ENCODE measurements at places on chromosomes 3 and 15. TPM values are rescaled to one million over a fixed set of nuclear protein-coding genes. Genes with fewer than 3 reads are reported as not detected.
A peak's percentile ranks its signal among the peaks of the same experiment; 100 is the strongest.

DNA sequence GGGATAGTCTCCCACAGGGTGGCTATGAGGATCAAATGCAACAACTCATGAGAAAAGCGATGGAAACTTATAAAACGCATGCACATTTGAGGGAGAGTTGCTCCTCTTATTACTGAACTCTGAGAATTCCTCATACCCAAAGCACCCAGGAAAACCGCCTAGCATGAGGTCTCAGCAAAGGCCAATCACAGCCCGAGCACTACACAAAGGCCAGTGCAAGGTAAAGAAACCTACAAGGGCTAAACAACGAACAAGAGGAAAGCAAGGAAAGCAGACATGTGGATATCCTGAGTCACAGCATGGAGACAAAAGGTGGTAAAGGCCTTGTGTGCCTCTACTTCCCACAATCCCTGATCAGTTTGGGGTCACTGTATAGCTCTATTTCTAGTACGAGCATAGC is 7.1 kb downstream of the RAB43 start:
- H3K27ac ChIP-seq = no peak overlapping the region
- H3K36me3 ChIP-seq = peaks cover 2% of the 10 kb centered on the region
- no peak overlapping the region for H3K4me3 ChIP-seq
- peaks cover 32% of the 10 kb centered on the region for H3K4me1 ChIP-seq

The GRM7 gene
- total RNA-seq = 1.5 TPM

GRCh38 chr15:71162309-71162708 is 47.0 kb downstream of the THSD4 start:
- no peak overlapping the region for H3K27ac ChIP-seq
- DNase-seq = no peak
- no peak overlapping the region for H3K4me3 ChIP-seq

The DNAJB8 gene
- total RNA-seq = not detected

- no peak overlapping the region for H3K4me3 ChIP-seq
- no peaks in the 10 kb centered on the region for H3K36me3 ChIP-seq
- peaks cover 2% of the 10 kb centered on the region for H3K27me3 ChIP-seq
- no peak overlapping the region for H3K27ac ChIP-seq
- no peak for DNase-seq
Observed at GRCh38 chr15:59703979-59704796, 15.1 kb upstream of the BNIP2 start.

- H3K27me3 ChIP-seq = peaks cover 18% of the 10 kb centered on the region
- H3K4me3 ChIP-seq = no peak overlapping the region
- peaks cover 23% of the 10 kb centered on the region for H3K36me3 ChIP-seq
- no peaks in the 10 kb centered on the region for H3K4me1 ChIP-seq
- DNase-seq = no peak
- H3K27ac ChIP-seq = no peak overlapping the region
Observed at GRCh38 chr3:33211444-33211843, 7.2 kb downstream of the SUSD5 start.

The WDR93 gene
- not detected for total RNA-seq

The VEPH1 gene
- 8.8 TPM for total RNA-seq

The TRH gene
- total RNA-seq = 0.36 TPM

The KCNAB1 gene
- total RNA-seq = 0.79 TPM

The CIB1 gene
- total RNA-seq = 24.5 TPM

The CASR gene
- not detected for total RNA-seq

The CBLB gene
- 29.4 TPM for total RNA-seq

GRCh38 chr15:62069551-62069950 is 2.8 kb downstream of the C2CD4A start:
- H3K4me1 ChIP-seq = peaks cover 9% of the 10 kb centered on the region
- H3K4me3 ChIP-seq = no peak overlapping the region
- no peaks in the 10 kb centered on the region for H3K36me3 ChIP-seq

DNA sequence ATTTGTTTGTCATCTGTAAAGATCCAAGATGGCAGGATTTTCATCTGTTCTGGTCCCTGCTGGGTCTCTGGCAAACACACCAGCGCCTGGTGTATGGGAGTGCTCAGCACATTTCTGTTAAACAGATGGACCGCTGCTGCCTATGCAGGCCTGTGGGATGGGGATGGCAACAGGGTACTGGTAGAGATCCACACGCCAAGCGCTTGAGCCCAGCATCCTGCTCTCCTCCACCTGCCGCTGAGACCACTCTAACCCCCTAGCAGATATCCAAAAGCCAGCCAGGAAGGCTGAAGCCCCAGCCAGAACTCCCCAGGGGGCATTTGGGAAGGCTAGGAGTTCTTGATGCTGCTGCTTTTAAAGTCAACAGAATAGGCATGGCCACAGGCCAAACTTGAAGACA is 31.7 kb downstream of the ZNF445 start:
- peaks cover 63% of the 10 kb centered on the region for H3K36me3 ChIP-seq
- H3K27me3 ChIP-seq = no peaks in the 10 kb centered on the region
- H3K27ac ChIP-seq = no peak overlapping the region
- DNase-seq = no peak
- H3K4me3 ChIP-seq = no peak overlapping the region
- no peaks in the 10 kb centered on the region for H3K4me1 ChIP-seq

The GOLGA8T gene
- total RNA-seq = 0.47 TPM

GRCh38 chr15:47041301-47041700 is 676.0 kb upstream of the SEMA6D start:
- no peaks in the 10 kb centered on the region for H3K36me3 ChIP-seq
- DNase-seq = no peak
- H3K27ac ChIP-seq = no peak overlapping the region
- no peaks in the 10 kb centered on the region for H3K4me1 ChIP-seq
- H3K4me3 ChIP-seq = no peak overlapping the region
- no peaks in the 10 kb centered on the region for H3K27me3 ChIP-seq

DNA sequence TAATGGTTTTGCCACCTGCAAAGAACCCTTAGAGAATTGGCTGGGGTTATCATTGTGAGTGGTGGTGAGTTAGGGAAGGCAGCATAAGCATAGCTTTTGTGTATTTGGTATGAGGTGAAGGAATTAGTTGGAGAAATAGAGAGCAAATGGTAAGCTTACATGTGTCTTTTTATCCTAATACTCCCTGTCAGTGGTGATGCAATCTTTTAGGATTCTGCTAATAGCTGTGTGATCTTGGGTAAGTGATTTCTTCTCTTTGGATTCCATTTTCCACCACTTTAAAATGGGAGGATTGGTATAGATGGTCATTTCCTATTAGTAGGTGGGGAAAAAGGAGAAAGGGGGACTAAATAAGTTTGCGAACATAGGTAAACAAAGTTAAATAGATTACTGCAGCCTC is 30.9 kb downstream of the PIAS1 start:
- H3K27me3 ChIP-seq = no peaks in the 10 kb centered on the region
- H3K4me1 ChIP-seq = peaks cover 40% of the 10 kb centered on the region
- no peak for DNase-seq

DNA sequence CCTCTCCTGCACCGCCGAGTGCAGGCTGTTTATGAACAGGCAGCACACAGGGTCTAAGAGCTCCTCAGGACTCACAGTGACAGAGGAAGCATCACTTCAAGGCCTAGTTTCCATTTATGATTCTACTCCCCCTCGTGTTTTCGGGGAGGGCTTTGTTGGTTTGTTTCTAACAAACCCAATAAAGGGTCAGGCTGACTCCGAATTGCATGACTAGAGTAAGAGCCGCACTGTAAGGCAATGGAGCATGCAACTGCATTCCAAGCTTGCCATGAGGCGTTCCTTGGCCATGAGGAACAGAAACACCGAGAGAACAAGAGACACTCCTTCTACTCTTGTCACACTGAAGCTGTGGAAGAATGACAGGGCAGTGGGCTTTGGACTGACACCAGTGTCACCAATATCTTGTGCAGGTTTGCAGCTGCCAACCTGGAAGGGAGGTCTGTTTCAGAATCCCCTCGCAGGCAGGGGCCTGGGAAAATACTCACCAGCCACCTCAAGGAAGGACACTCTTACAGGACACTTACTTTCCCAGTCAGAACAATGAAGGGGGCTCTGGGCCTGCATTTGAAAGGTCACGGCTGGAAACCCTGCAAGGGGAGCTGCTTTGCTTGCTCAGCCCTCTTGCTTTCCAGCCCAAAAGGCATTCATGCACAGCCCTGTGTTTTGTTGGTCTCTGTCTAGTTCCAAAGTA is 96.8 kb downstream of the ADAMTS17 start:
- DNase-seq = no peak
- peaks cover 4% of the 10 kb centered on the region for H3K36me3 ChIP-seq
- no peak overlapping the region for H3K4me3 ChIP-seq
- no peak overlapping the region for H3K27ac ChIP-seq
- peaks cover 34% of the 10 kb centered on the region for H3K4me1 ChIP-seq
- no peaks in the 10 kb centered on the region for H3K27me3 ChIP-seq

- H3K4me1 ChIP-seq = no peaks in the 10 kb centered on the region
- no peak for DNase-seq
- no peak overlapping the region for H3K4me3 ChIP-seq
Observed at GRCh38 chr15:50940506-50940905, 32.0 kb downstream of the AP4E1 start.

- H3K36me3 ChIP-seq = no peaks in the 10 kb centered on the region
- no peak overlapping the region for H3K27ac ChIP-seq
- no peaks in the 10 kb centered on the region for H3K27me3 ChIP-seq
- peaks cover 15% of the 10 kb centered on the region for H3K4me1 ChIP-seq
- no peak overlapping the region for H3K4me3 ChIP-seq
Observed at GRCh38 chr3:156577736-156578135, 22.8 kb upstream of the SSR3 start.

GRCh38 chr3:165192610-165193192 is 3.5 kb downstream of the SLITRK3 start:
- no peaks in the 10 kb centered on the region for H3K36me3 ChIP-seq
- peak overlapping the region; percentile 97 for H3K4me3 ChIP-seq
- peak; percentile 20 for DNase-seq
- H3K27ac ChIP-seq = peak overlapping the region; percentile 85
- H3K27me3 ChIP-seq = peaks cover 71% of the 10 kb centered on the region

- DNase-seq = no peak
Observed at GRCh38 chr15:58146749-58147148, 8.6 kb downstream of the AQP9 start.

DNA sequence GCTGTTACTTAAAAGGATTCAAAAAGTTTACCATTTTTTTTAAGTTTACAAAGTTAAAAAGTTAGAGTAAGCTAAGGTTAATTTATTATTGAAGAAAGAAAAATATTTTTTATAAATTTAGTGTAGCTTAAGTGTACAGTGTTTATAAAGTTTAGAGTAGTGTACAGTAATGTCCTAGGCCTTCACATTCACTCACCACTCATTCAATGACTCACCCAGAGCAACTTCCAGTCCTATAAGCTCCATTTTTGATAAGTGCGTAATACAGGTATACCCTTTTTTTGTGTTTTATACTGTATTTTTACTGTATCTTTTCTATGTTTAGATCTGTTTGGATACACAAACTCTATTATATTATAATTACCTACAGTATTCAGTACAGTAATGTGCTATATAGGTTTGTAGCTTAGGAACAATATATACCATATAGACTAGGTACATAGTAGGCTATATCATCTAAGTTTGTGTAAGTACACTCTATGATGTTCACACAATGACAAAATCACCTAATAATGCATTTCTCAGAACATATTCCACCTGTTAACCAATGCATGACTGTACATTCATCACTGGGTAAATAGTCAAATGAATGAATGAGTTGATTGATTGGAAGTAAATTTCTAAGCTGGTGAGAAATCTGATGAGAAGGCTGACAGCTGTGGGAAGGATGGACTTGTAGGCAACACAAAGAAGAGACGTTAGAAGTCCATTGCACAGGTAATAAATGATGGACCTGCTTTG is 95.2 kb upstream of the CDIN1 start:
- DNase-seq = no peak
- no peaks in the 10 kb centered on the region for H3K4me1 ChIP-seq
- no peak overlapping the region for H3K27ac ChIP-seq
- no peaks in the 10 kb centered on the region for H3K36me3 ChIP-seq
- H3K27me3 ChIP-seq = no peaks in the 10 kb centered on the region

The BFSP2 gene
- total RNA-seq = not detected

GRCh38 chr3:66220066-66220465 is 735 bp upstream of the SLC25A26 start:
- no peaks in the 10 kb centered on the region for H3K36me3 ChIP-seq
- peaks cover 35% of the 10 kb centered on the region for H3K27me3 ChIP-seq
- peak overlapping the region; percentile 72 for H3K4me3 ChIP-seq
- H3K4me1 ChIP-seq = peaks cover 14% of the 10 kb centered on the region
- DNase-seq = no peak

- DNase-seq = no peak
- H3K4me1 ChIP-seq = no peaks in the 10 kb centered on the region
- H3K27ac ChIP-seq = no peak overlapping the region
- H3K27me3 ChIP-seq = peaks cover 11% of the 10 kb centered on the region
- H3K36me3 ChIP-seq = no peaks in the 10 kb centered on the region
- H3K4me3 ChIP-seq = no peak overlapping the region
Observed at GRCh38 chr15:70783610-70784022, 20.3 kb upstream of the UACA start.

- no peak overlapping the region for H3K27ac ChIP-seq
- no peak overlapping the region for H3K4me3 ChIP-seq
- H3K36me3 ChIP-seq = no peaks in the 10 kb centered on the region
- no peaks in the 10 kb centered on the region for H3K4me1 ChIP-seq
- no peak for DNase-seq
Observed at GRCh38 chr3:5798809-5799208, 611.3 kb downstream of the EDEM1 start.

The FGF12 gene
- 3.0 TPM for total RNA-seq

The GOLGA6L7 gene
- not detected for total RNA-seq

GRCh38 chr15:101171954-101172353 is 79.9 kb downstream of the CHSY1 start:
- H3K27ac ChIP-seq = no peak overlapping the region
- peaks cover 33% of the 10 kb centered on the region for H3K4me1 ChIP-seq
- peaks cover 17% of the 10 kb centered on the region for H3K36me3 ChIP-seq
- H3K4me3 ChIP-seq = no peak overlapping the region

DNA sequence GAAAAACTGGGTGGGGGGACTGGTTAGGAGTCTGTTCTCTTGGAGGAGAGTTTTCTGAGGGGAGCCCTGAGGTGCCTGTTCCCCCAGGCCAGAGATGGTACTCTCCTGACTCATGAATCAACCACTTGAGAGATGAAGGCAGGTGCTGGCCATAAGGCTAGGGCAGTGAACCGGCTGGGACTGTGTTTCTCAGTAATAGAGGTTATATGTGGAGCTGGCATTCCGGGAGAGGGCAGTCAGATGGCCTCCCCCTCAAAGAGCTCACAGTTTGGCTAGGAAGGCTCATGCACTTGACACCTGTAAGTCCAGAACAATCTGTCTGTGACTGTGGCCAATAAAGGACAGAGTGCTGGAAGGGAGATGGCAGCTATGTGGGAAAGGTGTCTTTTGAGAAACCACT is 10.0 kb upstream of the SCN10A start:
- H3K27ac ChIP-seq = no peak overlapping the region
- no peak for DNase-seq
- H3K27me3 ChIP-seq = peaks cover 6% of the 10 kb centered on the region

All from neural crest cell (in vitro differentiated cells).